ENCODE measurements at places on chromosomes 5 and 9. TPM values are rescaled to one million over a fixed set of nuclear protein-coding genes. Genes with fewer than 3 reads are reported as not detected.

Gene TERT
- not detected for polyA plus RNA-seq

Gene PDGFRB
- polyA plus RNA-seq = 4.7 TPM

Gene SNCAIP
- polyA plus RNA-seq = 2.0 TPM

Gene DMRT1
- not detected for polyA plus RNA-seq

DNA sequence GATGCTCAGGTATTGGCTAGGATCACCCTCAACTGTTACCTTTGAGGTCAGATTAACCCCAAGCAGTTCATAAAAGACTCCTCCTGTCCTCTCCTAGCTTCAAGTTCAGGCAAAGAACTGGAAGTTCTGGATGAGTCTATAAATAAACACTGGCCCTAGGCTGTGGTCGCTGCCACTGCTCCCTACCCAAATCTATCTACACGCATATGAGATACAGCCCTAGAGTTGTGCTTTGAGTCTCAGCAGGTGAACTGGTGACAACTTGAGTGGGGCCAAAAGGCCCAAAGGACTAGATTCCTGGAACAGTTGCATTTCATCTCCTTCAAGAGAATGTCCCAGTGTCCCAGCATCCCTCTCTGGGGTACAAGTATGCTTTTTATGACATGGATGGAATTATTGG is 62.6 kb downstream of the SAXO1 start:
- no peaks in the 10 kb centered on the region for H3K36me3 ChIP-seq
- H3K27ac ChIP-seq = no peak overlapping the region
- H3K4me3 ChIP-seq = no peak overlapping the region

DNA sequence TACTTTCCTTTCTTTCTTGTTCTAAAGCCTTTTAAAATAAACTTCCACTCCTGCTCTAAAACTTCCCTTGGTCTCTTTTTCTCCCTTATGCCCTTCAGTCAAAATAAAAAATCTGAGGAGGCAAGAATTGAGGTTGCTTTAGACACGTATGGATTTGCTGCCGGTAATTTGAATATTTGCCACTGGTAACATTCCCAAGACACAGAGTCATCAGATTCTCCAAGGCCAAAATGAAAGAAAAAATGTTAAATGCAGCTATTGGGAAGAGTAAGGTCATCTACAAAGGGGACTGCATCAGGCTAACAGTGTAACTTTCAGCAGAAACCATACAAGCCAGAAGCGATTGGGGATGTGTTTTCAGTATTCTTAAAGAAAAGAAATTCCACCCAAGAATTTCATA is 311.1 kb downstream of the CDH18 start:
- H3K27ac ChIP-seq = no peak overlapping the region
- H3K4me3 ChIP-seq = no peak overlapping the region
- H3K36me3 ChIP-seq = no peaks in the 10 kb centered on the region

DNA sequence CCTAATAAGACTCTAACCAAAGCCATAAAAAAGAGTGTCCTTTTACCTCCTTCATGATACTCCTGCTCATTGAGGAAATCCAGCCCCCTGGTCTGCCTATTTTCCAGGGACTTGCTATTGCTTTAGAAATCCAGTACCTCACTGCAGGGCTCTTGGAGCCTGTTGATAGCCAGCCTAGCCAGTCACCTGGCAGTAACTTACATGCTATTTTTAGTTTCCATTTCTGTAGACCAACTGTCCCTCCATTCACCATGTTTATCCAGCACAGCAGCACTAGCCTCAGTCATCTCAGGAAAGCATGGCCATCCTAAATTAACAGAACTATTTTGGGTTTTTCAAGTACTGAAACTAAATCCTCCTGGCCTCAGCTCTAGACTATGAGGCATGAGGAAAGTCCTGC is 91.5 kb upstream of the PHF24 start:
- no peaks in the 10 kb centered on the region for H3K27me3 ChIP-seq
- no peaks in the 10 kb centered on the region for H3K4me1 ChIP-seq
- no peak overlapping the region for H3K4me3 ChIP-seq
- no peak for DNase-seq
- no peaks in the 10 kb centered on the region for H3K36me3 ChIP-seq
- no peak overlapping the region for H3K27ac ChIP-seq

DNA sequence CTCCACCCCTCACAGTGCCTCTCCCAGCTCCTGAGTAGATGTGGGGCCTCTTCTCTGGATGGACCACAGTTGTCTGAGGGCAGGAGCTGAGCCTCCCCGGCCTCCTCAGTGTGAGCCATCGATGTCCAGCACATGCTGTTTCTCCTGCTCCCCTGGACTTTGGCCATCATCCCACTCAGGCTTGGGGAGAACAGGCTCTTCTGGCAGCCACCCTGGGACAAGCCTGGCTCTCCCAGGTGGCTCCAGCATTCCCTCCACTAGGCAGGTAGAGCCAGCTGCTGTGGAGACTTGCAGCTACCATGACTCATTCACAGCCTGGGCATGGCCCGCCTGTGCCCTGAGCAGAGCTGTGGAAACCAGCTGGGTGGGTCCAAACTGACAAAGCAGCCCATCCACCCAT is 77.0 kb downstream of the CSNK1A1 start:
- DNase-seq = peak; percentile 59
- H3K4me3 ChIP-seq = no peak overlapping the region
- H3K4me1 ChIP-seq = peaks cover 16% of the 10 kb centered on the region
- H3K27ac ChIP-seq = no peak overlapping the region
- no peaks in the 10 kb centered on the region for H3K27me3 ChIP-seq
- no peaks in the 10 kb centered on the region for H3K36me3 ChIP-seq

DNA sequence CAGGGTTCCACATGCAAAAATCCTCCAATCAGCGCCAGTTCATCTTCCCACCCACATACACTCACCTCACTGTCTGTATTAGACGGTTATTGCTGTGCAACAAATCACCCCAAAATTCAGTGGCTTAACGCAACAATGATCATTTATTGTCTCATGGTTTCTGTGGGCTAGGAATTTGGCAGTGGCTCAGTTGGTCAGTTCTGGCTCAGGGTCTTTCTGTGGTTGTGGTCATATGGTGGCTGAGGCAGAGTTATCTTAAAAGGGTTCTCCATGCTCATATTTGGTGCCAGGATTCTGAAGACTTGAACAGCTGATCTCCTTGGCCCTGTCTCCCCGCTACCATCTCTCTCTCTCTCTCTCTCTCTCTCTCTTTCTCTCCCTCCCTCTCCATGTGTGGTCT is 12.9 kb downstream of the ZNF618 start:
- no peak overlapping the region for H3K27ac ChIP-seq
- no peaks in the 10 kb centered on the region for H3K27me3 ChIP-seq
- no peak overlapping the region for H3K4me3 ChIP-seq
- peaks cover 18% of the 10 kb centered on the region for H3K4me1 ChIP-seq

DNA sequence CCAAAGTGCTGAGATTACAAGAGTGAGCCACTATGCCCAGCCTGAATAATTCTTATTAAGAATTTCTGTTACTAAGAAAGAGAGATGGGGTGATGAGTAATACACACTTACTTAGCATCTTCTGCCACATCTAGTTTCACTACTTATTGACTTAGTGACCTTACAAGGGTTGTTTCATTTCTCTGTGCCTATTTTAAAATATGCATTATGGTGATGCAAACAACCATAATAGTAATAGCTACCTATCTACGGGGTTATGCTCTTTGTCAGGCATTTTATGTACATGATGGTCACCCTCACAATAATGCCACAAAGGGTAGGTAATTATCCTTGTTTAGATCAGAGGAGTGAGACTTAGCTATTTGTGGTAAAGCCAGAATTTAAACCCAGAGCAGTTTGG is 499.0 kb upstream of the SGCD start:
- H3K36me3 ChIP-seq = no peaks in the 10 kb centered on the region
- no peaks in the 10 kb centered on the region for H3K4me1 ChIP-seq
- no peaks in the 10 kb centered on the region for H3K27me3 ChIP-seq
- H3K4me3 ChIP-seq = no peak overlapping the region
- no peak for DNase-seq

- DNase-seq = peak; percentile 40
- H3K27me3 ChIP-seq = no peaks in the 10 kb centered on the region
- H3K27ac ChIP-seq = peak overlapping the region; percentile 52
Observed at GRCh38 chr9:114220061-114220541, 64.8 kb downstream of the COL27A1 start.
